ENCODE measurements at places on chromosomes 7 and 10.
A peak's percentile ranks its signal among the peaks of the same experiment; 100 is the strongest.

DNA sequence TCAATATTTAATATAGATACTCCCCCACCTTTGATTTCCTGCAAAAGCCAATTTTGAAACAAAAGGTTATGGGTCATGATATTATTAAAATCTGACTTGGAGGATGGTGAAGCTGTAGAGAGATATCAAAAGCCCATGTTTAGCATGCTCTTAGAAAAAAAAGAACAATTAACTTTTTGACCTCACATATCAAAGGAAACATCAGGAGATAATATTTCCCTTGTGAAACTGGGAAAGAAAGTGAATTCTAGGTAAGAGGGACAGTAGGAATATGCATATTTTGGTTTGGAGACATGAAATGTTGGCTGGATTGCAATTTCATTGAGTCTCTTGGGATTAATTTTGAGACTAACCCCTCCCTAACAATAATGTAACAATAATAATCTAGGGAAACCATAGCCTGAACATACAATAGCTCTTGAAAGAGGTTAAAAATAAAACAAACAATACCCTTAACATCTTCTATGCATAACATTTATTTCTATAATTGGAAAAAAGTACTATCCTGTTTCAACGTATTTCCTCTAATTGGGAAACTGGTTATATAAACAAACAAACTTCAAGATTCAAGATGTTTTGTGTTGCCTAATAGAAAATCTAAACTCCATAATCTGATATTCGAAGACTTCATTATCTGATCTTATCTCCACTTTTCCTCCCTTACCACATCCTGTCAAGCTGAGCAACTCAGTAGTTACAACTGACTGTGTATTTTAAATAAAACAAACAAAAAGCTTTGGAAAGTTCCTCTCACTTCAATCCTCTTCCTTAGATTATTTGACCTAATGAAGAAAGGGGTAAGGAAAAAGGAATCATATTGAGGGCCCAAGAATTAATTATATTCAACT, 14.8 kb downstream of the TMEM26 start:
- no peak for DNase-seq

DNA sequence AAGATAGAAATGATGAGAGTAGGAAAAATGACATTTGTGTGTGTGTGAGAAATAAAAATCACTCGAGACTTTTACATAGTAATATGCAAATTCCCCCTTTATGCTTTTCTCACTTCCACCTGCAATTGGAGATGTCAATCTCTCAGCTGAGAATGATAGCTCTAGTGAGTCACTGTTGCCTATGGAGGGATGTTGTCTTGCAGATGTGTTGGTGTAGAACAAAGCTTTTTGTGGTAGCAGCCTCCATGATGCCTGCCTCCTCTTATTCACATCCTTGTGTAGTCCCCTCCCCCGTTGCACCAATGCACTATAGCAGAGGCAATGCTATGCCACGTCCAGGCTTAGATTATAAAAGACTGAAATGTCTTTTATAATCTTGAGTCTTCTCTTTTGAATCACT, 33.8 kb downstream of the SPAG6 start:
- no peak for DNase-seq

GRCh38 chr10:94428766-94429707, 26.7 kb downstream of the TBC1D12 start:
- DNase-seq: no peak

- no peak for DNase-seq
These were observed 6.9 kb downstream of the ITPRIP start for GRCh38 chr10:104331208-104331838.

DNA sequence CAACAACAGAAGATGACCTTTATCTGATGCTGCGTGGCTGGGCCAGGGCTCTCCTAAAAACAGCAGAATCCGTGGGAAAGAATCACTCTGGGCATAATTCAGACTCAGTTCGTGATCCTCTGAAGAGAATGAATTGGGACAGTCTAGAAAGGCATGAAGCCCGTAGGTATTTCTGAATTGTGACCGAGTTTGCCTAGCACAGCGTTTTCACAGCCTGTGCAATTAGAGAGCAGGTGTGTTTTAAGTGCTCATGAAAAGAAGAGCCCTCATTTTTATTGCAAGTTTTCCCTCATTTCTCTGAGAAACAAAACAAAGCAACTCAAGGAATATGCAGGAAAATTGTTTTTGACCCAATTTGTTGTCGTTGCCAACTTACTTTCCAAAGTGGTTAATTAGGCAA, 366.2 kb downstream of the WDR11 start:
- no peak for DNase-seq

DNA sequence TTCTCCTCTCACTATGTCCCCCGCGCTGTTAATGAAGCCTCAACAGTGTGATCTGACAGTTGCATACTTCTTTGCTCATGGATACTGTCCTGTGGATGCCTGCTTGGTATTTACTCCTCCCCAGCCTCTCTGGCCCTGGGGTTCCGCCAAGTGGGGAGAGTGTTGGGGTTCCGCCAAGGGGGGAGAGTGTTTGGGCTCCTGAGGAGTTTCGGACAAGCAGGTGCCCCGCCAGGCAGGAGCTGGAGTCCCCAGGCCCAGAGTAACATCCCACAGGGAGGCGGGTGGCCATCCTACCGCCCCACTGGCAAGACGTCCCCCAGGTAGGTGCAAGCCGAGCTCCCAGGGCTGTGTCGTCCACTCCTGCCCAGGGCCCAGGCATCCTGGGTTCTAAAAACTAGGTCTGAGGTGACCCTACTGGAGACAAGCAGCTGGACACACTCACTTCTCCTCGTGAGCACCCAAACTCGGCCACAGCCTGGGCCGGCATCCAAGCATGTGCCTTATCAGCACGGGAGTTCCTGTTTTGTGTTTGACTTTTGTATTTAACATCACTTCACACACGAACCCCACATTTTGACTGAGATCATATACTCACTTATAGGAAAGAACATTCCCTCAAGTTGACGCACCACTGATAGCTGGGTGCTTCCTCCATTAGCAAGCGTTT, 34.2 kb downstream of the CAMK2B start:
- peak; percentile 3 for DNase-seq

- no peak for DNase-seq
These were observed 185.0 kb upstream of the TMEM196 start for GRCh38 chr7:19958309-19958896.

DNA sequence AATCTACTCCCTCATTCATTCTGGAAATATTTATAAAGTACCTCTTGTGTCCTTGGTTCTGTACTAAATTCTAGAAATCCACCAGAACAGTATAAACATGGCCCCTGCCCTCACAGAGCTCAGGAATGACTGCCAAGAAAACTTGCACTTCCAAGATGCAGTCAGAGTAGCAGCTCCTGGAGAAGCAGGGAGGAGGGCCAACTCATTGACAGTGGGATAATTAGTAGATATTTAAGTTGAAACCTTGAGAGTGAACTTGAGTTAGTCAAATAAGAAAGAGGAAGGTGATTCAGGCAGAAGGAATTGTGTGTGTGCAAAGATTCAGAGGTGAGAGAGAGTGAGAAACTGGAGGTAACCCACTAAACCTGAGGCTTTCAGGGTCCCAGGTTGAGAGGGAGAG, 182.2 kb upstream of the INHBA start:
- DNase-seq: no peak

DNA sequence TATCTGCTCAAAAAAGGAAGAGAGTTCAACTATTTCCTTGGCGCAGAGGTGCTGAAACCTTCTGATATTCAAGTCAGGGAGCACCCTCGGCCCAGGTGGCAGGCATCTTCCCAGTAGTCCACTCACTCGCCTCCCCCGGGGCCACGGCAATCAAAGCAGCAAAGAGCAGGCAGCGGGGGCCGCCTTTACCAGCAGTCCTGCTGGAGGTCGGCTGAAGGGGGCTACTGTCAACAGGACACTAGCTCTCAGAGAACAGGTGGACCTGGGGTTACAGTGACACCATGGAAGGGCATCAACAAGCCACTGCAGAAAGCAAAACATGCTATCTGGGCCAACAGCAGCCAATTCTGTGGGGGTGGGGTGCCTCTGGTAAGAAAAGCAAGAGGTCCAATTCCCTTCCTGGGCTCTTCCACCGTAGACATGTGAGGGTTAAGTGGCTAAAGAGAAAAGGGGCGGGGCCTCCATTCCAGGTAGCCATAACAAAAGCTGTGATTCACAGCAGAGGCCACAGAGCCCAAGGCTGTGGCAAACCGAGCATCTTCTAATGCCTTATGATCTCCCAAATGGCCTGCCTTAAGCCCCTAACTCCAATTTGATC, 9.4 kb downstream of the FZD9 start:
- DNase-seq: no peak

DNA sequence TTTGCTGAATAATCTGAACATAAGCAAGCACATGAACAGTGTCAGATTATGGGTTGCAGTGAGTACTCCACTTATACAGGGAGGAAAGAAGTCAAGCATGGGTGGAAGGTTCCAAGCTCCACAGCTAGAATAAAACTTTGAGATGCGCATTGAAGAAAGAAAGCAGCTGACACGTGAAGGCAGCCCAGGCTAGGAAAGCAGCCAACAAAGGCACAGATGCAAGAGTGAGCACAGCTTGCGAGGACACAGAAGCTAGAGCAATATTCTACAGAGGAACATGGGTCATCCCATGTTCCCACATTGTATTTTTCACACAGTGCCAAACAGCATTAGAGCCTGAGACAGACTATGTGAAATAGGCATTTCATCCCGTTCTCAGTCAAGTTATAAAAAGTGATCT, 194.6 kb upstream of the TBX20 start:
- no peak for DNase-seq

DNA sequence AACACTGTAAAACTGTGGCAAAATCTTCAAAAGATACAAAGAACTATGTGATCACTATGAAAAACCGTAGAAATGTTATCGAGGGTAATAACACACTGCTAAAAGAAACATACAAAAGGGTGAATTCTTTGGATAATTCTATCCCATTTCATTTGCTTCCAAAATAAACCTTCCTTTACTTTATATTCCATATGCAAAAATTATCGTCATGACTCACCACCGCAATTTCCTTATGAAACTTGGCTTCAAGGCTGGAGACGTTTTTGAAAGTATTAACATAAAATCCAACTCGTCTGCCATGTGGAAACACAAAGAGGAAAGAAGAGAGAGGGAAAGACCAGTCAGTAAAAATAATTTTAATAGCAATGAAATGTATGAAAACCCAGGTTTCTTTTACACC, 165.2 kb downstream of the AMPH start:
- no peak for DNase-seq

- DNase-seq: no peak
These were observed 96.4 kb upstream of the ZMIZ1 start for GRCh38 chr10:78972160-78972946.

DNA sequence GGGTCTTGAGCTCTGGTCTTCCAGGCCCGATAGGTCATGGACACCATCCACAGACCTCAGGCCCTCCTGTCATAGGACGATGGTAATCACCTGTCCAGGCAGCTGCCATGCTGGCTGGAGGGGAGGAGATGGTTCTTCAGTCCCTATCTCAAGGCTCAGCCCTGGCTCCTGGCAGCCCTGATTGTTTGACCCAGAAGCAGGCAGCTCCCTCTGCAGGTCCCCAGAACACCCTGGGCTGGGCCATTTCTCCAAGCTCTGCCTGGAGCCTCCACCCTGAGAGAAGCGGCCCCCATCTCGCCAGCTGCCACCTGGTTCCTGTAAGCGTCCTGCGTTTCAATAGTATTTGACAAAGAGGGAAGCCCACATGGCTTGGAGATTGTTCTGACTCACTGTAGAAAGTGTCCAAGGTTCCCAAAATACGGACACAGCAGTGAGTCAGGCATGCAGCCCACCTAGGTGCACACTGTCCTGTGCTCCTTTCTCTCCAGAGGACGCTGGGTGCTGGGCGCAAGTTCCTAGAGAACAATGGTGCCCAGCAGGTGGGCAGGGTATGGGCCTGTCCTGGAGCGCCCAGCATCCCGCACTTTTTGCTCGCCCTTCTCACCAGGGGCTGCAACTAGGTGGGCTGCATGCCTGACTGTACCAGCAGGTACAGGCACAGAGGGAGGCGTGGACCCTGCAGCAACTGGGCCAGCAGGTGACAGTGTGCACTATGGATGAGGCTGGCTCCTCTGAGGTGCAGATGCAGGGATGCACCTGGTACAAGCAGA, 72.4 kb upstream of the EBF3 start:
- no peak for DNase-seq

- no peak for DNase-seq
These were observed 36.7 kb downstream of the CSGALNACT2 start for GRCh38 chr10:43174969-43175368.

GRCh38 chr7:70314221-70314620, 715.9 kb downstream of the AUTS2 start:
- DNase-seq: no peak

DNA sequence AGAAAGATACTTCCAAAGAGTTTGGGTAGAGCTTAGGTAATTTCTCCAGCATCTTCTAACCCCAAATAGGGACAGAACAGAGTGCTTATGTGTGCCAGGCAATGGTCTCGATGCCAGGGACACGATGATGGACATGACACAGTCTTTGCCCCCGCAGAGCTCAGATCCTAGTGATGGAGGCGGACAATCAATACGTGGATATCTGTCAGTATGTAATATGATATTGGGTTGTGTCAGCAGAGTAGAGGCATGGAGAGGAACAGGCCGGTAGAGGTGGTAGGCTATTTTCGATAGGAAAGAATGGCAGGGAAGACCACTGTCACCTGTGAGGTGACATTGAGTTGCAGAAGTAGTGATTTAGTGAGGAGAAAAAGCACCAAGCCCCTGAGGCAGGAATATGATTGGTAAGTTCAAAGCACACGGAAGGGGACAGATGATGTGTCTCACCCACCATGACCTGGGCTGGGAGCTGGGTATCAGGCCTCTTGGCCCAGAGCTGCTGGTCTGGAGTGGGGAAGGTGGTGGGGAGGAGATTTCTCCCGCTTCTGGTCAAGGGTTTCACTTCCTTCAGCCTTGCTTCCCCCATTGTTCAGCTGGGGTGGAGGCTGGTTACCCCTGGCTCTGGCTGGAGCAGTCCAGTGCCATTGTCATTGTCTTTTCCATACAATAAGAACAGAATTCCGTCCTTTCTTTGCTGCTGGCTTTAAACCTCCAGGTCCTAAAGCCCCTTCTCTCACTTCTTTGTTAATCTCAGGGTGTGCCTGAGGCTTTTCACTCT, 36.0 kb upstream of the SRGN start:
- DNase-seq: no peak

- DNase-seq: no peak
These were observed 296.7 kb upstream of the AKR1E2 start for GRCh38 chr10:4529266-4529665.

- DNase-seq: no peak
These were observed 3.5 kb downstream of the ACTA2 start for GRCh38 chr10:88949051-88949450.

DNA sequence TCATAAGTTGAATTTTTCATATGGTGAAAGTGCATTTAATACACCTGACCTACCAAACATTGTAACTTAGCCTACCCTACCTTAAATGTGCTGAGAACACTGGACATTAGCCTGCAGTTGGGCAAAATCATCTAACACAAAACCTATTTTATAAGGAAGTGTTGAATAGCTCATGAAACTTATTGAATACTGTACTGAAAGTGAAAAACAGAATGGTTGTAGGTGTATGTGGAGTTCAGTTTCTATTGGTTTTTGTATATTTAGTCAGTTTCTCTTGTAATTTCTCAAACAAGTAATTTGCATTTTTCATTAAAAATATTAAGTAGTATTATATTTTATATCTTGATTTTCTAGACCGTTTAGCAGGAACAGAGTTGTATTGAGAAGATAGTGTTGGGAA, 15.3 kb downstream of the CCDC7 start:
- DNase-seq: no peak

All from BE2C (cell line).